ENCODE measurements at places on chromosomes 1 and 21.

GRCh38 chr1:4418021-4418420 lies 236.4 kb upstream of the AJAP1 start:
- DNase-seq, result no peak

GRCh38 chr1:184199438-184200085 lies 148.0 kb downstream of the TSEN15 start:
- no peak for DNase-seq

GRCh38 chr1:186418503-186418902 lies 42.4 kb downstream of the PDC start:
- DNase-seq, result no peak

DNA sequence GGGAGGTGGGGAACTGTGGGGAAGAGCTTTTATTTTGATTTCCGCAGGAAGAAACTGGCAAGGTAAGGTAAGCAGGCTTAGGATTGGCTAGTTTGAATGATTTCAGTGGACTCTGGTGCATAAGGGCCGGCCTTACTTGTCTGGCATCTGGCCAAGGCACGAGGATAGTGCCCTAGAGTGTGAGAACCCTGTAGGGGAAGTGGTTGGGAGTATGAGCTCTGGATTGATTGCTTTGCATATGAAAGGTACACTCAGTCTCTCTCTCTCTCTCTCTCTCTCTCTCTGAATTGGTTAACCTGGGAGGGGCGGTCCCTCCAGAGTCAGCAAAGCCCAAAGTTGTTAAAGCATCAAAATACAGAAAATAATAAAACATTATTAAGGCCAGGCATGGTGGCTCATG lies 463.0 kb downstream of the SIPA1L2 start:
- DNase-seq, result no peak

DNA sequence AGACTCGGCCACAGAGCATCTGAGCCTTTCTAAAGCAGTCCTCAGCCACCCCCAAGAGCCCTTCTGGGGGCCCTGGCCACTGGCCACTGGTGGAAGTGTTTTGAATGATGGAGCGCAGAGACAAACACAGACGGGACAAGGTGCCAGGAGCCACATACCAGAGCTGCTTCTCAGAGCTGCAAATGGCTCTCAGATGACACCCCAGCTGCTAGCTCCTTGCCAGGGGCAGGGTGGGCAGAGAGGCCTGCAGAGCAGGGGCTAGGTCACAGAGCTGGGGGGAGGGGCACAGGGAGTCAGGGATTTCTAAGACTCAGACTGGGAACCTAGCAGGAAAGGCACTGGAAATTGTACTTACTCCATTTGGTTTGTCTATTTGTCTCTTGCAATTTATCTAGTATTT lies 30.4 kb downstream of the KCNN3 start:
- no peak for DNase-seq

GRCh38 chr1:1777583-1777899 lies 729 bp downstream of the NADK start:
- no peak for DNase-seq

DNA sequence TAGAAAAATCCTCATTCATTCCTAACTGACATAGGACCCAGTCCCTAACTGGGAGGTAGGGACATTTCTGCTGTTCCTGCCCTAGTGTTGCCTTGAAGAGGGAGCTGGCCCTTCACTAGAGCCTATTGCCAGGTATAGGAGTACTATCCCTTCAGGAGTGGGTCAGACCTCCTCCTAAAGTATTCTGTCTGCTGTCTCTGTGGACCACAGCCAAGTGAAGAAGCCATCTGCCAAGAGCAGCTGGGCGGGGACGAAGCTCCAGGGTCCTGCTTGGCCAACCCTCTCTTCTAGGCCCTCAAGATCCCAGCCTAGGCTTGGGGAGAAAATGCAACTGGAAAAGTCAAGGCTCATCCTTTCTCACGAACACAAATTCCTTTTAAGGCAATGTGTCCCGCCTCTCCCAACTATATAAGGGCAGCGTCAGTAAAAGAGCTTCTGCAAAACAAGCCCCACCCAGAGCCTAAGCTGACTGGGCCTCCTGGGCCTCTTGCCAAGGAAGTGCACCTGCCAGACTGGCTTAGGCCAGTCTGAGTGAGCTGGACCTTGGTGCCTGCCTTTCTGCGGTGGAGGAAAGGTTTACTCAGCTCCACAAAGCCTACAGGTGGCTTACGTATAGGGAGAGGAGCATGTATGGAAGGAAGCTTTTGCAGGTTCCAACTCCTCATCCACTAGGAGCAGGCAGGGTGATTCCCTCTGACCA lies 638 bp upstream of the TUFT1 start:
- DNase-seq, result no peak

DNA sequence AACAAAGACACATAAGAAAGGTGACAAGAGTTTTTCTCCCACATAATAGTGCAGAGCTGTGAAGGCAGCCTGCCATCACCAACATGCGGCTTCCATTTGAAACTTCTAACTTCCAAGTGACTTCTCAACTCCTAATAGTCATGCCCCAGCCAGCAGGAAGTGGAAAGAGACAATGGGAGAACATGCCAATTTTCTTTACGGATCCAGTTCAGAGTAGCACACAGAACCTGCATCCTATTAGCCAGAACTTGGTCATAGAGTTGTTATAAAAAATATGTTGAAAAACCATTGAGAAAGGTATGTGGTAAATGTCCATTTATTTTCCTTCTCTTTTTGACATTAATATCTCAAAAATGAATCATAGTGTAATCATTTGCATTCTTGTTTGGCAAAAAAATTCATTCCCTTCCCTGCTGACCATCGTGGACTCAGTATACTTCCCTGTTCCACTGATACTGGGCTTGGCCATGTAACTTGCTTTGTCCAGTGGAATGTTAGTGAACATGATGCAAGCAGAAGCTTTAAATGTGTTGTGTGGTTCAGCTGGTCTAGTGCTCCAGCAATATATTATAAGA lies 197.4 kb downstream of the SEC16B start:
- no peak for DNase-seq

DNA sequence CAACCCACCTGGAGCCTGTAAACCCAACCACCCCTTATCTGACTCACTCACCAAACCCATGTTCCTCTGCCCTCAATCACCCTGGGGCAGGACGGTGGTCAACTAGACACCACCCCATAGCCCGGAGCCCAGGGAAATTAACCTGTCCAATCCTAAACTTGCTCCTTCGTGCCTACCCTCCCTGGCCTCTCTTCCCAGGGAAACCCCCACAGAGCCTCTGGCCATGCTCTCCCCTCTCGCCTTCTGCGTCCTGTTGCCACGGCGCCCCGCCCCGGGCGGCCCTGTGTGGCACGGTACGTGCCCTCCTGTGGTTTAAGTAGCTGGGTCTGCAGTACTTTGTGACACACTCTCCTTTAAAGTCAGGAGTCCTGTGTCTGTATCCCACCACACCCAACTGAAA lies 4.0 kb upstream of the FTCD start:
- DNase-seq, result no peak

GRCh38 chr1:152013664-152014237 lies 20.1 kb upstream of the S100A10 start:
- DNase-seq, result no peak

GRCh38 chr1:187281085-187281484 lies 452.3 kb downstream of the PLA2G4A start:
- no peak for DNase-seq

DNA sequence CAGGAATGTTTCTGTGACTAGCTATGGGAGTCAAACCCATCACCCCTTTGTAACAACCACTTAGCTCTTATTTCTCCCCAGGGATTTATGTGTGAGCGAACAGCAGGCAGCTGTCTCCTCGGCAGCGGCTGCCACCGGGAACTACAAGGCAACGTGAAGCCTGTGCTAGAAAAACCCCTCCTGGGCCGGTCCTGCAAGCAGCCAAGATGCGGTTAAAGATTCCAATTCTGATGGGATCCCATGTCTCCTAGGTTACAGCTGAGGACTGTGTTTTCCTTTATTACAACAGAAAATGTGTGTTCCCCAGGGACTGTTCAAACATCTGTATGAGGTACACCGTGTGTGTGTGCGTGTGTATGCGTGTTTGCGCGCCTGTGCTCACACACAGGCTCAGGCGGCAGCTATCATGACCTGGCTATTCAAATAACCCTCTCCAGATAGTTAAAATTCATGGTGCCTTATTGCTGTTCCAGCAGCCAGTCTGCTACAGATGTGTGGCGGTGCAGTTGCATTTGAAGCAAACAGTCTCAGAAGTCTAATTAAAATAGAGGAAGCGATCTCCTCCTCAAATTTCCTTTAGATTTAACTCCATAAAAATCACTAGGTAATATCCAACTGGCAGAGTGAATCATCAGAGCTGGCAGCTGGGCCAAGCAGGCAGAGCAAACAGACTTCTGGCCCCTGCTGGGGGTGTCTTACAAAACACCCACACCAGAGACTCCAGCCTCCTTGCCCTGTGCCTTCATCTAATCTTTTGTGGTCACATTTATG lies 68.0 kb downstream of the LMX1A start:
- DNase-seq, result no peak

DNA sequence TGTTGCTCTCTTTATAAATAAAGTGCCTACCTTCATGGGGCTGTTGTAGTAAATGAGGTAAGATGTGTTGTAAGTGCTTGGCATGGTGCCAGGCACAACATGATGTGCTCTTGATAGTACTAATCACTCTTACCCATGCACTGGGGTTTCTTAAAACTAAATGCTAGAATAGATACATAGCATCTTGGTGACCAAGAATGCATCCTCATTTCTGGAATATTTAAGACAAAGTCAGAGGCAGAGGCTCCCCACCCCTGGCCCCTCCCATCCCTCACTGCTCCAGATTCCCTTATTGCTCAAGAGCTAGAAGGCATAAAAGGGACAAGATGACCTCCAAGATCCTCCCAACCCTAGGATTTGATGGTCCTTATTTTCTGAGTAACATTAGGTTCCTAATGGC lies 61.3 kb downstream of the GLUL start:
- DNase-seq, result no peak

GRCh38 chr1:167104256-167104633 lies 10.4 kb downstream of the STYXL2 start:
- DNase-seq, result no peak

GRCh38 chr1:198423673-198424072 lies 116.8 kb downstream of the ATP6V1G3 start:
- no peak for DNase-seq
